Ascending aorta (tissue), 2 donors: ENCODE measurements at places on chromosomes 11 and 22.

- H3K27ac ChIP-seq = no peak overlapping the region
- H3K27me3 ChIP-seq = no peaks in the 10 kb centered on the region
- DNase-seq = no peak
- H3K36me3 ChIP-seq = no peaks in the 10 kb centered on the region
- no peak overlapping the region for H3K4me3 ChIP-seq
These were observed 35.8 kb downstream of the INSC start for GRCh38 chr11:15150507-15150906.

DNA sequence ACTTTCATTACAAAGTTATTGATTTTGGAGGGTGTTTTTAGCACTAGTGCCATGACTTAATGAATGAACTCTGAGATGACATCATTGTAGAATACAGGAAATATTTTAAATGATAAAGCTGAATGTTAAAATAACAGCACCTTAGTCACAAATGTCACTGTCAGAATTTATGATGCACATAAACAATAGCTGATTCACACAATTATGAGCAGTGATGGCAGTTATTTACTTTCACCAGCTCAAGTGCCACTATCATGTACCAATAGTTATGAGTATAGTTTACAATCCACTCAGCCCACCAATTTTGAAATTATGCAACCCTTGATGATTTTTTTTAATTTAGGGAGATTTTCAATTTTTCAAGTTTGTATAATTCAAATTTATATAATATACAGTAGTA, 23.0 kb downstream of the SERPING1 start:
- H3K27me3 ChIP-seq = no peaks in the 10 kb centered on the region
- no peak overlapping the region for H3K4me3 ChIP-seq
- H3K27ac ChIP-seq = no peak overlapping the region
- no peak for DNase-seq

DNA sequence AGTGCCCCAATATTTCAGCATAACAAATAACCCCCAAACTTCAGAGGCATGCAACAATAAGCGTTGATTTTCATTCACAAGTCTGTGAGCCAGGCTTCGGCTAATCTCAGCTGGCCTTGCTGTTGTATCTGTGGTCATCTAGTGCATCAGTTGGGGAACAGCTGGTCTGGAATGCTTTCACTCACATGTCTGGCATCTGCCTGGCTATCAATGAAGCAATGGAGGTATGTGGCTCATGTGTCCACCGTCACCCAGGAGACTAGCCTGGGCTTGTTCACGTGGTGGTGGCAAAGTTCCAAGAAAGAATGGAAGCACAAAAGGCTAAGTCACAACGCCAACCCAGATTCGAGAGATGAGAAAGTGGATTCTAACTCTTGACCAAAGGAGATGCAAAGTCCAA, 304.8 kb upstream of the ISX start:
- no peaks in the 10 kb centered on the region for H3K27me3 ChIP-seq
- DNase-seq = no peak
- no peak overlapping the region for H3K27ac ChIP-seq
- no peaks in the 10 kb centered on the region for H3K4me1 ChIP-seq
- H3K36me3 ChIP-seq = no peaks in the 10 kb centered on the region

- peak overlapping the region; percentile 90 for H3K27ac ChIP-seq
- peaks cover 19% of the 10 kb centered on the region for H3K4me1 ChIP-seq
- H3K27me3 ChIP-seq = no peaks in the 10 kb centered on the region
- H3K4me3 ChIP-seq = no peak overlapping the region
These were observed 18.4 kb downstream of the MAFF start for GRCh38 chr22:38220163-38220562.

DNA sequence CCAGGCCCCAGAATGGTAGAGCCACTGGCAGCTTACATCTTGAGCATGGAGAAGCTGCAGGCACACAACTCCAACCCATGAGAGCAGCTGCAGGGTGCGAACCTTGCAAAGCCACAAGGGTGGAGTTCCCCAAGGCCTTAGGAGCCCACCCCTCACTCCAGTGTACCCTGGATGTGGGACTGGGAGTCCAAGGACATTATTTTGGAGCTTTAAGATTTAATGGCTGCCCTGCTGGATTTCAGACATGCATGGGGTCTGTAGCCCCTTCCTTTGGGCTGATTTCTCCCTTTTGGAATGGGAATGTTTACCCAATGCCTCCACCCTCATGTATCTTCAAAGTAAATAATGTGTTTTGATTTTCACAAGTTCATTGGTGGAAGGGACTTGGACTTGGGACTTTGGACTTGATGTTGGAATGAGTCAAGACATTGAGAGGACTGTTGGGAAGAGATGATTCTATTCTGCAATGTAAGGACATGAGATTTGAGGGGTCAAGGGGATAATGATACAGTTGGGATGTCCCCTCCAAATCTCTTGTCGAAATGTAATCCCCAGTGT, 1.1 kb upstream of the KRTAP5-7 start:
- H3K36me3 ChIP-seq = no peaks in the 10 kb centered on the region
- H3K4me3 ChIP-seq = no peak overlapping the region
- no peak for DNase-seq
- H3K27ac ChIP-seq = no peak overlapping the region
- no peaks in the 10 kb centered on the region for H3K4me1 ChIP-seq

GRCh38 chr22:30870451-30871345, 97.9 kb downstream of the MORC2 start:
- H3K36me3 ChIP-seq = no peaks in the 10 kb centered on the region
- peaks cover 4% of the 10 kb centered on the region for H3K4me1 ChIP-seq
- H3K27me3 ChIP-seq = no peaks in the 10 kb centered on the region
- H3K4me3 ChIP-seq = no peak overlapping the region

- no peaks in the 10 kb centered on the region for H3K36me3 ChIP-seq
- no peak overlapping the region for H3K27ac ChIP-seq
- H3K4me3 ChIP-seq = no peak overlapping the region
- no peaks in the 10 kb centered on the region for H3K4me1 ChIP-seq
- no peaks in the 10 kb centered on the region for H3K27me3 ChIP-seq
These were observed 145.9 kb upstream of the NAV2 start for GRCh38 chr11:19566583-19567379.

DNA sequence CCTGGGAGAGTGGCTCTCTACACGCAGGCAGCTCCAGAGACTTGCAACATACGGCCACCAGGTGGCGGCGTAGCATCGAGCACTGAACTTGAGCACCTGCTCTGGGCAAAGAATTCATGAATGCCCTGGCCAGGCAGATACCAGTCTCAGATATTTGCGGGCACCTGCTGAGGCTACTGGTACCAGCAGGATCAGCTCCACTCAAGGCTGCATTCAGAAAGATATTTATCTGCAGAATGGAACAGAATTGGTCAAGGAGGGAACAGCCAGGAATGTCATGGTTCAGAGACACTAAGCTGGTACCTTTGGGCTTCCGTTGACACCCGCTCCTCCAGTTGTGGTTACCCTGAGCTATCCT, 10.8 kb upstream of the CCDC86 start:
- no peaks in the 10 kb centered on the region for H3K4me1 ChIP-seq
- H3K27ac ChIP-seq = no peak overlapping the region
- no peak overlapping the region for H3K4me3 ChIP-seq

DNA sequence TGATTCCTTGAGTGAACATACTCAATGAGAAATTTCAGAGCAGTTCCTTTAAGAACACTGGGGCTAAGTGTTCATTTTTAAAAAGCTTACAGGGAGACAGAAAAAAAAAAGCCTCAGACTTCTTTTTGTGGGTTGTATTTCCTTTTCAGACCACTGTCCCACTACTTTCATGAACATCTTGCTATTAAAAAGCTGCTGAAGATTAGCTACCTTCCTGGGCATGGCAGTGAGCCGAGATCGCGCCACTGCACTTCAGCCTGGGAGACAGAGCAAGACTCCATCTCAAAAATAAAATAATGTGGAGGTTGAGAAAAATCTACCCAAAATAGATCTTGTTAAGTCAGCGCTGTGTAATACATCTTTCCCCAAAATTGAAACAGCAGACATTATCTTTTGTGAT, 10.8 kb downstream of the TRAF6 start:
- no peak overlapping the region for H3K4me3 ChIP-seq
- peaks cover 25% of the 10 kb centered on the region for H3K4me1 ChIP-seq
- DNase-seq = no peak
- H3K27me3 ChIP-seq = no peaks in the 10 kb centered on the region
- H3K36me3 ChIP-seq = peaks cover 53% of the 10 kb centered on the region
- peak overlapping the region; percentile 71 for H3K27ac ChIP-seq

- H3K27me3 ChIP-seq = no peaks in the 10 kb centered on the region
- H3K27ac ChIP-seq = no peak overlapping the region
- H3K36me3 ChIP-seq = no peaks in the 10 kb centered on the region
- H3K4me1 ChIP-seq = no peaks in the 10 kb centered on the region
These were observed 66.4 kb downstream of the ACER3 start for GRCh38 chr11:76927160-76927559.

GRCh38 chr11:68328374-68329091, 16.1 kb downstream of the LRP5 start:
- H3K27me3 ChIP-seq = no peaks in the 10 kb centered on the region
- no peak for DNase-seq
- H3K4me1 ChIP-seq = peaks cover 68% of the 10 kb centered on the region
- H3K4me3 ChIP-seq = no peak overlapping the region

DNA sequence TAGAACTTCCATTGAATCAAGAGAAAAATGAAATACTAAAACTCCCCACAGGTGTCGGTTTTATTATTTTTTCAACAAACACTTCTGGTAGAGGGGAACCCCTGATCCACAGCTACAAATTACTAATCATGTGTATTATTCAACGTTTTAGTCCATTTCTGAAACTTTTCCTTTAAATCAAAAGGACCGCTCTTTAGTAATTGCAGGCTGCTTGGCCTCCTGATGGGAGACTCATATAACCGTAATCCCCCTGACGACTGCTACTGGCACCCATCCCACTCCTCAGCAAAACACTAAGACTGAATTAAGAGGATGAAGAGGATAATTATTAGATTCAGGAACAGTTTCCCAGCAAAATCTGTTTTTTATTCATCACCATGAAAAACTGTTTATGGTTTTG, 46.4 kb downstream of the PAX6 start:
- H3K36me3 ChIP-seq = no peaks in the 10 kb centered on the region
- DNase-seq = no peak
- no peaks in the 10 kb centered on the region for H3K4me1 ChIP-seq
- no peaks in the 10 kb centered on the region for H3K27me3 ChIP-seq
- no peak overlapping the region for H3K4me3 ChIP-seq
- no peak overlapping the region for H3K27ac ChIP-seq

DNA sequence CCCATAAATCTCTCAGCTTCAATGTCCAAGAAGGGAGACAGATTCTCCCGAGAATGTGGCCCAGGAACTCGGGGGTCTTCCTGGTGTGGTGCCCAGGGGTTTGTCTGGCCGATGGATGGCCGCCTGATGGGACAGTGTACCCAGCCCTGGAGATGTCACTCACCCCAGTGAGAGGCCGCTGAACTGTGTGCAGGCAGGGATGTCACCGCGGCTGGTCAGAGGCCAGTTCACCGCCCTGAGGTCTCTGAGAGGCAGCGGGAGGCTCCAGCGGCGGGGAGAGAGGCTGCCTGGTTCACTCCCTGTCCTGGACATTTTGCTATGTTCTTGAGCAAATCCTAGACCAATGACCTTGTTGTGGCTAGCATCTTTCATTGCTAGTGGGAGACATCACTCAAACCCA, 1349.5 kb downstream of the BRD1 start:
- no peaks in the 10 kb centered on the region for H3K36me3 ChIP-seq
- H3K27me3 ChIP-seq = no peaks in the 10 kb centered on the region
- H3K27ac ChIP-seq = no peak overlapping the region
- H3K4me1 ChIP-seq = no peaks in the 10 kb centered on the region
- no peak overlapping the region for H3K4me3 ChIP-seq

- DNase-seq = peak; percentile 69
- no peaks in the 10 kb centered on the region for H3K36me3 ChIP-seq
- H3K27me3 ChIP-seq = no peaks in the 10 kb centered on the region
These were observed 590 bp upstream of the TSPO start for GRCh38 chr22:43150731-43151206.

DNA sequence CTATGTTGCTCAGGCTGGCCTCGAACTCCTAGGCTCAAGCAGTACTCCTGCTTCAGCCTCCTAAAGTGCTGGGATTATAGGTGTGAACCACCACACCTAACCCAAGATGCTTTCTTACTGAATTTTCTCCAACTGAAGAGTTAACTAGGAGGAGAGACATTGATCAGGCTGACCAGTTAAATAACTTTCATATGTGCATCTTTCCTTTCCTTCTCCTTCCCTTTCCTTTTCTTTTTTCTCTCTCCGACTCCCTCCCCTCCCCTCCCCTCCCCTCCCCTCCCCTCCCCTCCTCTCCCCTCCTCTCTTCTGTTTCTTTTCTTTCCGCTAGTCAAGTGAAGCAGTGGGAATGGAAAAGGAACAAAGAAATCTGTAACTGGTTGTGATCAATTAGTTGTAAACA, 26.7 kb downstream of the XRCC6 start:
- H3K27me3 ChIP-seq = no peaks in the 10 kb centered on the region
- no peak for DNase-seq
- no peak overlapping the region for H3K4me3 ChIP-seq
- peaks cover 84% of the 10 kb centered on the region for H3K36me3 ChIP-seq
- no peaks in the 10 kb centered on the region for H3K4me1 ChIP-seq
- no peak overlapping the region for H3K27ac ChIP-seq

- H3K36me3 ChIP-seq = no peaks in the 10 kb centered on the region
- no peak overlapping the region for H3K27ac ChIP-seq
- no peaks in the 10 kb centered on the region for H3K27me3 ChIP-seq
- no peak for DNase-seq
These were observed 103.9 kb upstream of the ANO3 start for GRCh38 chr11:26227883-26228502.

DNA sequence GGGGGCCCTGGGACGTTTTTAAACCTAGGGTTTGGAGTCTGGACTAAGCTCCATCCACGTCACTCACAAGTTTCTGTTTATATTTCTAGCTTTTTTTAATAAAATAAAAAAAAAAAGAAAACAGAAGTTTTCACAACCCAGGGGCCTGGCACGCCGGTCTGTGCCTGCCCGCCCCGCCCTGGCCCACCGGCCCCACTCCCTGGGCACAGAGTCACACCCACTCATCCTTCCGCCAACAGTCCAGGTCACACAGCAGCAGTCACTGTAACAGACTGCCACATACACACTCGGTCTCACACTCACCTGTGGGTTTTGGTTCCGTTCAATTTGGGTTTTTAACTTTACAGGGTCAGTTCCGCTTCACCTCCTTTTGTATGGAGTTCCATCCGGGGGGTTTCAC, 5.3 kb upstream of the ACR start:
- no peaks in the 10 kb centered on the region for H3K4me1 ChIP-seq
- peak; percentile 43 for DNase-seq
- H3K4me3 ChIP-seq = no peak overlapping the region
- no peaks in the 10 kb centered on the region for H3K27me3 ChIP-seq

- H3K27me3 ChIP-seq = no peaks in the 10 kb centered on the region
- H3K36me3 ChIP-seq = no peaks in the 10 kb centered on the region
- no peak overlapping the region for H3K4me3 ChIP-seq
- no peak overlapping the region for H3K27ac ChIP-seq
These were observed 70.4 kb downstream of the LDLRAD3 start for GRCh38 chr11:36013950-36014897.
